ENCODE measurements at places on chromosomes 7 and 10.

GRCh38 chr10:100520811-100521210, 1.1 kb upstream of the SEC31B start:
- DNase-seq, result no peak

DNA sequence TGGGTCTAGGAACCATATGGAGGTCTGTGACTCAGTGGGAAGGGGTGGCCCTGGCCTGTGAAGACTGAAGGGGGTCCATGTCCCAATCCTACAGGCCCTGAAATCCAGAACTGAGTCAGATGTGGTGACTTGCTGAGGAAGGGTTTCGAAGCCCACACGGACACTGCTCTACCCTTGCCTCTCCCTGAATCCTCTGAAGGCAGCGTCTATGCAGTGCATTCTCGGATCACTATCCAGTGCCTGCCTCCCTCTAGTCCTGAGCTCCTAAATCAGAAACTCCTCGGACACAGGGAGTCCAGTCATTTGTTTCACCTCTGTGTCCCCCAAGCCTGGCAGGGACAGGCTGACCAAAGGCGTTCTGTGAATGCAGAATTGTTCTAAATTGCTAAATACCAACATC, 25.4 kb upstream of the TMEM72 start:
- DNase-seq, result no peak

- no peak for DNase-seq
Measured at GRCh38 chr7:141439776-141440175, 111.4 kb upstream of the AGK start.

GRCh38 chr10:24928163-24928562, 24.2 kb downstream of the PRTFDC1 start:
- DNase-seq, result no peak

GRCh38 chr10:4804465-4804864, 21.5 kb upstream of the AKR1E2 start:
- DNase-seq, result no peak

- DNase-seq, result no peak
Measured at GRCh38 chr7:69108097-69108496, 490.2 kb upstream of the AUTS2 start.

DNA sequence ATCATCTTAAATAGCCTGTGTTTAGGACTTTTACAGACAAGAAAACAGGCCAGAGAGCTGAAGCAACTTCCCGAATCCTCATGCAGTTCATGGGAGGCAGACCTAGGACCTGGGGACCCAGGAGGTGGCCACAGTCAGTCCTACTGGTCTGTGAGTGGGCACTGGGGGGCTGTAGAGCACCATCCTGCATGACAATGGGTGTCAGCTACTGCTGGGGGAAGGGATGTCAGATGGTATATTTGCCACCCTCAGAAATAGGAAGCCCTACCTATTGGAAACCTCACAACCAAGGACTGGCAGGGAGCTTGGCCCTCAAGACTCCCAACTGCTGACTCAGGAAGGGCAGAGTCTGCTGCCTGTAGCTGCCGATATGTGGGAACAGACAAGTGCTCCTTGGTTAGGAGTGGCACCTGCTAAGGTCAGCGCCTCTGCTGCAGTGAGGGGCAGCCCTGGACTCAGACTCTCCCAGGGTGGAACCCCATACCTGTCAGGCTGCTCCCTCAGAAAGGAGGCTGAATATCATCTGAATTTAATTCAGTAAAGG, 29.7 kb downstream of the OGDH start:
- peak; percentile 84 for DNase-seq

- no peak for DNase-seq
Measured at GRCh38 chr7:44580945-44581878, 819 bp downstream of the TMED4 start.

GRCh38 chr7:2582006-2582735, 23.4 kb downstream of the IQCE start:
- DNase-seq, result no peak

GRCh38 chr7:297611-298374, 7.8 kb downstream of the FOXL3 start:
- DNase-seq, result no peak

DNA sequence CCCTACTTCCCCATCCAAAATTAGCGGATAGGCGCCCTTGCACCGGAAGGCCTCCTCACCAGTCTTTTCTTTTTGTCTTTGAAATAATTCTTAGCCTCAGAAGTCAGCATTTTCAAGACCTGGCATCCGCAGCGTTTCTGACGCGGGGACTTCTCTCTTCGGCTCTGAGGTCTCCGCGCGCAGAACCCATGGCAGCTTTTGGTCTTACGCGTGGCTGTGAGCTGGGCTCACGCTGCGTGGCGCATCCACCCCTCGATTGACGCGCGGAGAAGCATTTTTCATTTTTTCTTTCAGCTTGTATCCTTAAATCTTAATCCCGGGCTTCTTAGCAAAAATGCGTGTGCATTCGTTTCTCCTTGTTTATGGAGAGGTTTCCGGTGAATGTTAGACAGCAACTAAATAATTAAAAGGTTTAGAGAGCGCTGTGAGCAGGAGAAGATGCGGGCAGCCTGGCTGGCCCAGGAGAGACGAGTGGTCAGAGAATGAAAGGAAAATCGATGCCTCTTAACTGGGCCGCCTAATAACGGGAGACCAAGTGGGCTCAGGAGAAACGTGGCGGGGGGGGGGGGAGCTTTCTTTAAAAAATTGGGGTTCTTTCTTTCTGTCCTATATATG, 2.0 kb upstream of the GATA3 start:
- DNase-seq, result no peak

- DNase-seq, result no peak
Measured at GRCh38 chr7:24912424-24912823, 67.6 kb downstream of the OSBPL3 start.

- no peak for DNase-seq
Measured at GRCh38 chr7:69208276-69208675, 390.0 kb upstream of the AUTS2 start.

DNA sequence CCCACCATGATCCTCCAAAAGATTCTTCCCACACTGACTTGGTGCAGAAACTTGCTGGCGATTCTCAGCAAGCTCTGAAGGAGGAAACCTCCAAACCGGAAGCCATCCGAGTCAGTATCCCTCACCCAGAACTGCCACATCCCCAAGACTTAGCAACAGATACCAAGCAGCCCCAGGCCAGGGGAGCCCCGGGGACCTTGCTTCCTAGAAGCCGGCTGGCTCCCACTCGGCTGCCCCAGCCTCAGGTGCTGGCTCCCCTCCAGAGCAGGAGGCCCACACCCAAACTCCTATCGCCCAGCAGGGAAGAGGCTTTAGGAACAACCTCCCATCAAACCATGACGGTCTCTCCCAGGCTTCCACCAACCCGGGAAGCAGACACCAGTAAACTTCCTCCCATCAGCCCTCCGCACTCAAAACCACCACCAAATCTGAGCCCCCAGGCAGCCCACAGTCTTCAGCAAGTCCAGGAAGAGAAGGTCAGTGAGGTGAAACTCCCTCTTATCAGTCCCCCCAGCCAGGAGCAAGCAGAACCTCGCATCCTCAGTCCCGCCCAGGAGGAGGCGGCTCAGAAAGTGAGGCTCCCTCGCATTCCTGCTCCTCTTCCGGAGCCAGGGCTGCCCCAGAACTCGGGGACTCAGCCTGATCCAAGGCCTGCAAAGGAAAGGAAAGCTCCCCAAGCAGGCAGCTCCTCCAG, 82.3 kb downstream of the LRGUK start:
- no peak for DNase-seq

GRCh38 chr10:6173203-6173602, 29.5 kb upstream of the PFKFB3 start:
- DNase-seq, result no peak

DNA sequence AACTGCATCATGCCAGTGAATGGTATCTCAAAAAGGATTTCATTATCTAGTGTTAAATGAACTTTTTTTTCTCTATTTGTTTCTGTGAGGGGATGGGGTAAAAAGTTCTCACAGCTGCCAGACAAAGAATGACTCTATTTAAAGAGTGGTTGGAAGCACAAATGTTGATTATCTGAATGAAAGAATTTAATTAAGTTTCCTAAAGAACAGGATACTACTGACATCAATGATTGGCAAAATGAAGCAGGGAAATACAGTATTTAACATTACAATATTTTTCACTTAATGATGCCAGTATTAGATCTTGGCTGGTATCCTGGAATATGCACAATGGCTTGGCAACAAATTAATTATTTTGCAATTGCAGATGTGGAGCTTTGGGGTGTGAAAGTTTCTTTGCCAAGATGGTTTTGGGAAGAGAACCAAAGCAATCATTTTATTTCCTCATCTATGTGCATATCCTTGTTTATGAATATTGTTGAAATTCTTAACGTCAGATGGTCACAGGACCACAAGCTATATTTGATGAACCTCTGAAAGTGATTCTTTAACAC, 336.8 kb downstream of the ARL4A start:
- no peak for DNase-seq

GRCh38 chr7:92765725-92766124, 70.6 kb downstream of the CDK6 start:
- DNase-seq, result no peak

DNA sequence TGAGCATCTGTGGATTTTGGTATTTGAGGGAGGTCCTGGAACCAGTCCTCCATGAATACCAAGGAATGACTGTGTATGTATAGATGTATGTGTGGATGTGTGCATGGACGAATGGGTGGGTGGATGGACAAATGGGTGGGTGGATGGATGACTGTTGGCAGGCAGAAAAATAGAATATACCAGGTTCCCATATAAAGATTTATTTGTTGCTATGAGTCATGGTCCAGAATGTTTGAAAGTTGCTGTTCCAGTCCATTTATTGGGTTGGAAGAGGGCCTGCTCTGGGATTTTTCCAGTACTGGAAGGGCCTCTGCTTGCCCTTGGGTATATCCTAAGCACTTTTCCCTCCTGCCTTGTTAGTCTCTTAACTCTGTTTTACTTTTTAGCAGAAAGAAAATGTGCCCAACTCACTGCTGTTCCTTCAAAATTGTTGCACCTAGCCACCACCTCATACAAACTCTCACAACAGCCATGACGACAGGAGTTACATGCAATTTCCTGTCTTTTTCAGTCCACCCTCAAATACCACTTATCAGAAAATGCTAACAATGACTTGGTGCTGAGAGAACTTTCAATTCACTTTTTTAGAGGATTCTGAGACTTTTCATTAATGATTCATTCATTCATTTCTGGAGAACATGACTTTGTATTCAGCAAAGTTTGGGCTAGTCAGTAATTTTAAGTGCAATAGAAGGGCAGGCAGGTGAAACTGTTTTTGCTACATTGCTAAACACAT, 108.1 kb downstream of the EEPD1 start:
- no peak for DNase-seq

DNA sequence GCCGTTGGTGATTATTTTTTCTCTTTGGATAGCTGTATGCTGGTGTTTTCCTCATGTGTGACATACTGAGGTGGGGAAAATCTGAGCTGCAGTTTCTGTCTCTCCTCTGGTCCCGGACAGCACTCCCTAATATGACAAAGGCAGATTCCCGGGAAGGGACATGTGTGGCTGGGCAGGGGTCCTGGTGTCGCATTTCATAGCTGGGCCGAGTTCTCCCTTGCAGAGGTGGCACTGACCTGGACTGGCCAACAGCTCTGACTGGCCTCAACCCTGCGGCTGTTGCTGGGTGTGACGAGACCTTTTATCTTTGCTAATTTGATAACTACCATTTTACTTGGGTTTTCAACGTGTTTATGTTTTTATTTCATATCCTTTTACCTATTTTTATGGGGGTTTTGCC, 248.6 kb upstream of the TCERG1L start:
- no peak for DNase-seq

DNA sequence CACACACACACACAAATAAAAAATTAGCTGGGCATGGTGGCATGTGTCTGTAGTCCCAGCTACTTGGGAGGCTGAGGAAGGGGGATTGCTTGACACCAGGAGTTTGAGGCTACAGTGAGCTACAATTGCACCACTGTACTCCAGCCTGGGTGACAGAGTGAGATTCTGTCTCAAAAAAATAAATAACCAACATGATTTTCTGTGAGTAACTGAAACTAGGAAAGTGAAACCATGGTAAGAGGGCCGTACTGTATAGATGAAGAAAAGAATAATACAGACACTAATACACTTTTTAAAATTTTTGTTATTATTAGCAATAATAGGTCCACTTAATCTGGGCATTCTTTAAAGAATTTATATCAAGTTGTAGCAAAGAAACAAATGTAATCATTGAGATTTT, 170.9 kb downstream of the HGF start:
- DNase-seq, result no peak

DNA sequence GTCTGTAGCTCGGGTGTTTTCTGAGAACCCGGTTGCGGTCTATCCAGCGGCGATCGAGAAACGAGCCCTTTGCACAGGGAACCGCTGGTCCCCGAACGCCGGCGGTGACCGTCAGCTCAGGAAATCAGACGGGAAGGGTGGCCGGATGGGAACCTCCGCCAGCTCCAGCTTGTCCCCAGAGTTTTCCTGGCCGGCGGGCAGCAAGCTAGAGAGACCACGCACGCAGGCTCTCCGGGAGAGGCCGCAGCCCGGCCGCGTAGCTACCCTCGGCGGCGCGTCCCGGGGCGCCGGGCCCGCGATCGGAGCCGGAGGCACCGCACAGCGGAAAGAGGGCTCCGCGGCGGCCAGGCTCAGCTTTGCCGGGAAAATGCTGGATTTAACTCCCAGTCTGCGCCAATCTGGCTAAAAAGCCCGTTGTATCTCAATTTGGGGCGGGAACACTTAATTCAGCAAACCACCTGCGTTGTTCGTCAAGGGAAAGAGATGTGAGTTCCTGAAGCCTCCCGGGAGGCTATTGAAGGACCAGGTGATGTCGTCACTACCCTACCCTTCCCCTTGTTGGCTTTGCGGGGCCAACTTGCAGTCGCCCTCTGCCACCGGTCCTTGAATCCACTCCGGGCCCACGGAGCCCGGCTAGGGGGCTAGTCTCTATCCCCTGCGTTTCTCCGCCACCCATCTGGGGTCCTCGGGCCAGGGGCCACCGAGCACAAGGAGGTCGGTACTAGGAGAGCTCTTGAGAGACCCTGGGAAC, 859 bp upstream of the CH25H start:
- DNase-seq, result no peak

GRCh38 chr10:33270971-33271370, 63.5 kb downstream of the NRP1 start:
- no peak for DNase-seq

DNA sequence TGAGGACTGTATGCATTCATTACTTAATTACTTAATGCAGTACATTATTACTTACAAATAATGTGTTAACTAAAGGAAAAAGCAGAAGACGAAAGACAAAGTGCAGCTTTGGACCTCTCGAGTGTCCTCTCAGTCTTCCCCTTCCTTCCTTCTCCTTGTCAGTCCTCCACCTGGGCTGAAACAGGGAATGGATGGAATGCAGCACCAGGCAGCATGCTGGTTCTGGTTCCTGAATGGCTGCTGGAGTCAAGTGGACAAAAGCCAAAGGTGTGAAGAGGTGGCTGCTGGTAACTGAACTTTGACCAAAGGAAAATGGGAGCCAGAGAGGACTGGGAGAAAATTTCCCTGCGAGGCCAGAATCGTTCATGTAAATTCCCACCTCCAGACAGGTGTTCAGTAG, 179.5 kb downstream of the GPAM start:
- DNase-seq, result no peak

Data from hematopoietic multipotent progenitor cell treated with erythropoietin and hydrocortisone succinate and interleukin-3 and kit ligand, for 17 days (in vitro differentiated cells).